ENCODE measurements at places on chromosomes 12 and 14.
A peak's percentile ranks its signal among the peaks of the same experiment; 100 is the strongest.

- peak; percentile 77 for DNase-seq
Measured at GRCh38 chr12:10722502-10722904, 620 bp downstream of the YBX3 start.

GRCh38 chr12:49358483-49359141 lies 8.7 kb upstream of the SPATS2 start:
- DNase-seq: no peak

DNA sequence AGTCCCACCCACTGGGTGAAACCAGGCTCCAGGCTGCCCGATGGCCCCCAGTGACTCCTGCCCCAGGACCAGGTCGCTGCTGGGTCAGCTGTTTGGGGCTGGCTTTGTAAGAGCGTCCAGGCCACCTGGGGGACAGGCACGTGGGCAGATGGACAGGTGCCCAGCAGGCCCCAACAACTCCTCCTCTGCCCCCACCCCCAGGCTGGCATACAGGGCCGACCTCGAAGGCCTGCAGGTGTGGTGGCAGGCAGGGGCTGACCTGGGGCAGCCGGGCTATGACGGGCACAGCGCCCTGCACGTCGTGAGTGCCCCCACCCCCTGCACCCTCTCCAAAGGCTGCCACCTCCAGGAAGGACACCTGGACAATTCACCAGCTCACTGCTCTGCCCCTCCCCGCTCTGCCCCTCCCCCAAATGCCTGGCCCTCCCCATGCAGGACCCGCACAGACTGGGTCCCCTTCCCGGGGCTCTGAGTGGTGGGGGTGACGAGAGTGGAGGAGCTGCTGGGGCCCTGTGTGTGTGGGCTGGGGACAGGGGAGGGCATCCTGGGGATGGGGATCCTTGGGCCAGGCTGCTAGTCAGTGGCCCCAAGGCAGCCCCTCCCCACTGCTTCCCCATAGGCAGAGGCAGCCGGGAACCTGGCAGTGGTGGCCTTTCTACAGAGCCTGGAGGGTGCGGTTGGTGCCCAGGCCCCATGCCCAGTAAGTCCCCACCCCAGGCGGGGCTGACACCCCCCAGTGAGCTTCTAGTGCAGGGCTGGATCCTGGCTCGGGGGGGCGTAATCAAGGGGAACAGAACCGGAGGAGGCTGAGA lies 26.0 kb downstream of the ASPG start:
- peak; percentile 61 for DNase-seq

DNA sequence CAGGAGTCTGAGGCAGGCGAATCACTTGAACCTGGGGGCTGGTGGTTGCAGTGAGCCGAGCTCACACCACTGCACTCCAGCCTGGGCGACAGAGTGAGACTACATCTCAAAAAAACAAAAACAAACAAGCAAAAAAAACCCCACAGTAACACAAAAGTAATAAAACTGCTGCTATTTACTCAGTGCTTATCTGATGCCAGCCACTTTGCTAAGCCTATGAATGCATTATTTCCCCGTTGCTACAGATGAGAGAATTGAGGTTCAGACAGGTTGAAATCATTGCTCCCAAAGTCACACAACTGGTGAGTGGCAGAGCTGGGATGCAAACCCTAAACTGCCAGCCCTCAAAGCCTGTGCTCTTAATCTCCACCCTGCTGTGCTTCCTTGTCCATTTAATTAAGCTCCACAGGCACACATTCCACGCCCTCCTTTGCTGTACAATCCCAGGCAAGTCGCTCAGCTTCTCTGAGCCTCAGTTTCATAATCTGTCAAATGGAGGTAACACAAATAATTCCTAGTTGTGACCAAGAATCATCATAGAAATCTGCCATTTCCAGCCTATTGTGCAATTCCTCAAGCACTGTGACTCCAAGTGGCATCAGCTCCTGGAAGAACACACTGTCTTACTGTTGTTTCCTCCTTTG lies 5.7 kb upstream of the OAS3 start:
- no peak for DNase-seq

DNA sequence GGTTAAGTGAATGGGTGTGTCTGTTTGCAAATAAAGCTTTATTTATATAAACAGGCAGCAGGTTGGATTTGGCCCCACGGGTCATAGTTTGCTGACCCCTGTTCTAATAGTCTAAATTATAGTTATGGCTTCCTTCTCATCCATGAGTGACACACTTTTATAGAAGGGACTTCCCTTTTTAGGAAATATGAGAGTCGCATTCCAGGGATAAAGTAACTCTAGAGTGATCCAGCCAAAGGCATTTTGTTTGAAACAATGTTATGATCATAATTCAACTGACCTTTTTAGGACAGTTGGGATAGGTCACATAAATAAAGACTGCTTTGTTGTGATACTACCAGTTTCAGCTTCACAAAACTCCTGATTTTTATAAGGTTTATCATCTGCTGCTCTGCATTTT lies 87.9 kb downstream of the ALX1 start:
- no peak for DNase-seq

DNA sequence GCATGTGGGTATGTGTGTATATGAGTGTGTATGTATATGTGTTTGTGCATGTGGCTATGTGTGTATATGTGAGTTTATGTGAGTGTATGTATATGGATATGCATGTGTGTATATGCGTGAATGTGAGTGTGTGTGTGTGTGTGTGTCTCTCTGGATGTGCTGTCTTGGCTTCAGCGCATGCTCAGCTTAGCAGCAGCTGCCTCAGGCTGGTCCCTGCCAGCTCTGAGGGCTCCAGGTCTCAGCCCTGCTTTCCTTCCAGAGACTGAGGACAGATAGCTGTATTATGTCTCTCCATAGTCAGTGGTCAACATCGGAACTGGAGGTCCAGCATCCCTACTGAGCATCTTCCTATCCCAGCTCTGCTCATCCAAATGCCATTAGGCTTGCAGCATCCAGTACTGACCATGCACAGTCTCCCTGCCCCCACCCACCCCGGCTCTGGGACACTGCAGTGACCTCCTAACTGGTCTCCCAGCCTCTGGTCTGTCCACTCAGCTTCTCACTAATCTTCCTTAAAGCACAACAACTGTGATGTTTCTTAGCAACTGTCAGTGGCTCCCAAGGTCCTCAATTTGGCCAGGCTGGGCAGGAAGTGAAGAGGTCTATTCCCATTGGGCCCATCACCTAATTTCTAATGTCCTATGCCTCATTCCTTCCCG lies 22.8 kb downstream of the FAIM2 start:
- peak; percentile 19 for DNase-seq

GRCh38 chr12:9792961-9793617 lies 32.4 kb upstream of the CD69 start:
- DNase-seq: no peak

DNA sequence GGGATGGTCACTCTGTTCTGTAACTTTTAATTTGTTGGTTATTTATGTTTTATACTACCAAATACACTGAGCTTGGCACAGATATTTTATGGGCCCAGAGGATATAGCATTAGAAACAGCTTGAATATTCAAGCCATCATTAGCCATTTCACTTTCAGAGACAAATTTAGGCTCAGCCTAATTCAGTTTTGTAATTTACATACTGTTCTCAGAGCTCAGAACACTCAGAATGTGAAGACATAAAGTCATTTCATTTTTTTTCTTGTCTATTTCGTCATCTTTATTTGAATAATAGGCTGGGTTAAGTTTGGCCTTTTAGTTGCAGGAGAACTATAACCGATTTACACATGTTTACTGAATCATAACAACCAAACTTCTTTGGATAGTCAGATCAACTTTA lies 361.7 kb downstream of the SNAPC1 start:
- DNase-seq: no peak

GRCh38 chr12:30000401-30000800 lies 216.7 kb upstream of the TMTC1 start:
- DNase-seq: no peak

GRCh38 chr12:42761601-42762350 lies 172.2 kb upstream of the PRICKLE1 start:
- no peak for DNase-seq

DNA sequence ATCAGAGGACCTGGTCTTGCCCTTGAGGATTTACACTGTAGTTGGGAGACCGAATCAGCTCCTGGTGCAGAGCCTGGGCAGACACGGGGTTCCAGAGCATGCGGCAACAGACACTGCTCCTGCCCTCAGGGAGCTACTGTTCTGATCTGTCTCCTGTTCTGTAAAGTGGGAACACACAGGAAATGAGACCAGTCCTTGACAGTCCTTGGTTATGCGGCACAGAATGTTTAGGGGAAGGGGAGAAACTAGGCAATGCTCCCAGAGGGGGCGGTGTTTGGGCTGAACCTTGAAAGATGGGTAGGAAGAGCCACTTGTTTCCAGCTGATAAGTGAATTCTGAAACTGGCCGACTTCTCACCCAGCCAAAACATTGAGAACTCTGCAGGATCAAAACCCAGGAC lies 132.4 kb downstream of the ZFP36L1 start:
- DNase-seq: peak; percentile 41

DNA sequence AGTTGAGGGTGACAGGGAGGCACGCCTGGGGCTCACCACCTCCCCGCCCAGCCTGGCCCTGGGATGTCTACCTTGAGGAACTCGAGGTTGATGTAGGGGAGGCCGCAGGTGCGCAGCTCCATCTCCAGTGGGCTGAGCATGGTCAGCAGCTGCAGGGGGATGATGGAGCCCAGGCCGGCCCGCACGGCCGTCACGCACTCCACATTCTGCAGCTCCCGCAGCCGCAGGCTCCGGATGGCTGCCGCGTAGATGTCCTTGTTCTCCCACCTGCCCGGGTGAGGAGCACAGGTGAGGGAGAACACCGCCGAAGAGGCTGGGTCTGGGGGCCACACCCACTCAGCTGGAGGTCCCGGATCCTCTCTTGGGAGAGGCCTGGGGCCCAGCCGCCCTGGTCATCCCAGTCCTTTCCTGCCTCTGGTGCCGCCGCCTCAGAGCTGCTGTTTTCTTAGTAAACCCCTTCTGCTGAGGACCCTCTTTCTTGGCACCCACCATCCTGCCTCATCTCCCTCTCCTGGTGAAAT lies 38.2 kb downstream of the TRAFD1 start:
- no peak for DNase-seq

- DNase-seq: no peak
Measured at GRCh38 chr12:131745706-131746105, 34.8 kb downstream of the SFSWAP start.

All from cardiac septum (tissue), 1 donor.